ENCODE measurements at places on chromosomes 13 and 19.
A peak's percentile ranks its signal among the peaks of the same experiment; 100 is the strongest.

DNA sequence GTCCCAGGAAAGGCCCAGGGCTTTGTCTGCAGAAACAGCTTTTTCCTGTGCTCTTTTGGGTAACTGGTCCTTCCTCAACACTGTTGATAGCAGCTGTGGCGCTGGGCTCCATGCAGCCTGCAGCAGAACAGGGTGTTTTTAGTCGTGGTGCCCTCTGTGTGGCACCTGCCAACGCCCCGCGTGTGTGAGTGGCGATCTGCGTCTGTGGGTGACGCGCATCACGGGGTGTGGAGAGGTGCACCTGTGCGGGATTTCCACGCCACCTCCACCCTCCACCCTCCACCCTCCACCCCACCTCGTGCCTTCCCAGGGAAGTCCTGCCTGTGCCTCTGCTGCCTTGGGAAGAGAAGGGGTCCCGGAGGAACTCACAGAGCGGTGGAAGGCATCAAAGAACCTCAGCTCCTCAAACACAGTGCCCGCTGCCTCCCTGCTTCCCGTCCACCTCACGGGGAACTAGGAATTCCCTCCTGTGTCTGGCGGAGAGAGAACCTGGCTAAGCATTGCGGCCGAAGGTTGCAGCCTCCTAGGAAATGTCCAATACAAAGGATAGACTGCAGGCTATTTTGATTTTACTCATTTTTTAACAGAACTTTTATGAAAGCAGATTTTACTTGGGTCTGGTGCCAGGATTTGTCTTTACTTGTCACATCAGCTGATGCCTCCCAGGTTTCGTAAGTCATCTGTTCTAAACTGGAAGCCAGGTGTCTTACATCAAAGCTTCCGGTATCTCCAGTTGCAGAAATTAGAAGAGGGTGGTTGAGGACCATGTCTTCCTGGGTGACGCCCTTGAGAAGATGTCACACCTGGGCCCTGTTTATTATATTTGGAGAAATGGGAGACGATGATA, 84.0 kb downstream of the ATP11A start:
- DNase-seq, result no peak

- peak; percentile 60 for DNase-seq
These were observed 424.4 kb downstream of the FGF14 start for GRCh38 chr13:101977475-101977874.

DNA sequence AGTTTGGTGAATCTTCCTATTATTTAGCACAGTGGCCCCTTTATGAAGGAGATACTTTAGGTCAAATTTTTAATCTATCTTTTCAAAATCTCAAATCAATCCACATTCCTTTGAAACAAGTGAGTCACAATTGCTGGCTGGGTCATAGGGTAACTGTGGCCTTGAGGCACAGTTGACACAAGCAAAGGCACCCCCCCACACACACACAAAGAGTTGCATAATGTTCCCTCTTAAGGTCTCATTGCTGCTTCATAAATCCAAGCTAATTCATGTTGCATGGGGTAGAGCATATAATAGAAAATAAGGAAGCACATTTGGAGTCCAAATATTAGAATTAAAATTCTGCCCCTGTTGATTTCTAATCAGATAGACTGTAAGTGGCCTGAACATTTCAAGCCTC, 171.5 kb downstream of the DLEU7 start:
- DNase-seq, result no peak

DNA sequence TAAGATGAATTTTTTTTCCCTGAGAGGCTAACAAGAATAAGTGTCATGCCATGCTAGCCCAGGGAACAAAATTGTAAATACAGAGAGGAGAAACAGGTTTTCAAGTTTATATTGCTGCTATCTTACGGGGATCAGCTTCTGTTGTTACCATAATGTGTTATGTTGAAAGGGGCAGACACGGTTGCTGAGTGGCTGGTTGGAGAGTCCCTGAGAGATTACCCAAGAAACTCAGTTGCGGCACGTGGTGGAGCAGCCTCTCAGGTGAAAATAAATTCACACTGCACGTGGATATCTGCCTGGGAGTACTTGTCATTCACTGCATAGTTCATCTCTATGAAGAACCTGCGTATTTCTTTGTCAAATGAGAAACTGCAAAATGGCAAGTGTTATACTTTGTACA, 293.6 kb downstream of the TDRD3 start:
- DNase-seq, result no peak

- DNase-seq, result no peak
These were observed 26.4 kb upstream of the EIF3G start for GRCh38 chr19:10146142-10146541.

- DNase-seq, result no peak
These were observed 624.6 kb downstream of the GPC6 start for GRCh38 chr13:93851236-93851635.

- DNase-seq, result no peak
These were observed 28.5 kb downstream of the GSX1 start for GRCh38 chr13:27820524-27821482.

DNA sequence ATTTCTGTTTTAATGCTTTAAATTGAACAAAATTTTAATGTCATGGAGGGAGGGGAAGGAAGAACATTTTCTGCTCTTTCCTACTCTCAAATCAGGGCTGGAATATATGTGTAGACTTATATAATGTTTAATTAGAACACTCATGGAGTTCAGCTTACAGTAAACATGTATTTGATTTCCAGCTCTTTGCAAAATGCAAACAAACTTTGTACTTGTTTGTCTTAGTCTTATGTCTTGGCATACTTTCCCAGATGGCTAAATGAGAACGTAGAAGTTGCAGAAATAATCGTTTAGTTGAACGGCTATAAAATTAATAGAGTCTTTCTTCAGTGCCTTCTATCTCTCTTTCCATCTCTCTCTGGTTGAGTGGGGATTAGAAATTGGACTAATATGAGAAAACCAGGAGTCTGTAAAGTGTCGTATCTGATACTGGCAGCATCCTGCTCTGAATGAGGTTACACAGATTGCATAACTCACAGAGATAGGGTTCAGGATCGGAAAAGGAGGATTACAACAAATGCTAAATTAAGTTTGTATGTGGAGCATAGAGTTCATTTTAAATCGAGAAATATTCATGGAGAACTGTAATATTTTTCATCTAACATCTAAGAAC, 82.3 kb downstream of the FGF9 start:
- no peak for DNase-seq

GRCh38 chr19:47507924-47508553, 6.8 kb downstream of the NAPA start:
- DNase-seq, result peak; percentile 80

GRCh38 chr13:29937841-29938240, 87.4 kb upstream of the UBL3 start:
- peak; percentile 77 for DNase-seq

- DNase-seq, result peak; percentile 9
These were observed 4.1 kb downstream of the SWSAP1 start for GRCh38 chr19:11378319-11379189.

GRCh38 chr19:43636121-43636683, 3.4 kb downstream of the CADM4 start:
- DNase-seq, result no peak

GRCh38 chr19:52622261-52622660, 15.9 kb downstream of the ZNF83 start:
- DNase-seq, result no peak

GRCh38 chr13:35219021-35219420, 257.5 kb downstream of the MAB21L1 start:
- no peak for DNase-seq

- no peak for DNase-seq
These were observed 1.1 kb downstream of the SHISA2 start for GRCh38 chr13:26050568-26051230.

DNA sequence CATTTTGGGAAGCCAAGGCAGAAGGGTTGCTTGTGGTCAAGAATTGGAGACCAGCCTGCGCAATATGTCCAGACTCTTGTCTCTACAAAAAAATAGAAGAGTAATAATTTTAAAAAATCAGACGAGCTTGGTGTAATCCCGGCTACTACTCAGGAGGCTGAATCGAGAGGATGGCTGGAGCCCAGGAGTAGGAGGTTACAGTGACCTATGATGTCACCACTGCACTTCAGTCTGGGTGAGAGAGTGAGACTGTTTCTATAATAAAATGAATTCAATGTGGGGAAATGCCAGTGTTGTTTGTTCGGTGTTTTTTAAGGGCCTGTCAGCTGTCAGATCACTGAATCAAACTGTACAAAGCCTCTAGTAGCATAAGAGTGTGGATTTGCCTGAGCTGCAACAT, 1.2 kb upstream of the FBXL3 start:
- no peak for DNase-seq

DNA sequence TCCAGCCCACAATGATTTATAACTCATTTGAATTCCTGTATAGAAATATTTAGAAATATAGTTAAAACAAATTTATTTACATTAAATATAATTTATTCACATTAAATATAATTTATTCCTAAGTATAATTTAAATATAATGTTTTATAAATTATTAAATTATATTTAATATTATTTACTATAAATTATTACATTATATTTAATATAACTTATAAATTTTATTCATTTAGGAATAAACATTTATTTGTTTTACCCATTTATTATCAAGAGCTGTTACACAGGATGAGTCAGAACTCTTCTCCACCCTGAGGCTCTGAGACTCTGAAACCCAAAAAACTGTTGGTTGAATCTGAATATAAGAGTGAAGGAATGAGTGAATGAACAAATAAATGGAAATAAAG, 170.9 kb upstream of the OBI1 start:
- DNase-seq, result no peak

GRCh38 chr13:99926014-99926731, 45.4 kb downstream of the ZIC5 start:
- no peak for DNase-seq

GRCh38 chr13:30832845-30833332, 73.2 kb upstream of the MEDAG start:
- peak; percentile 35 for DNase-seq

GRCh38 chr13:101331731-101332130, 84.6 kb downstream of the NALCN start:
- DNase-seq, result no peak

DNA sequence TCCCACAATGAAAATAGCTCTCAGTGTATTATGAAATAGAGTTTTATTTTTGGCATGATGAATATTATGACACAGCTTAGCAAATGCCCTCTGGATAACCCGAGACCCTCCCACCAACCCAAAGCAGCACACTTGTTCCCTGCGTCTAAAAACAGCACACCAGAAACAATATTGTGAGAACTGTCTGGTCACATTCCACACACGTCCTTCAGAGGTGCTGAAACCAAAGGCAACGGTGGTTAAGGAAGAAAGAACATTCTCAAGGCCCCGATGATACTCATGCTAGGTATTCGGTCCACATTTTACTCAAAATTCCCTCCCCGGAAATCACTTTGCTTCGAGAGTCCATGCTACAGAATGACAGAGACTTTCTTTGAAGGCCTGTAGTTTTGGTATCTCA, 156.7 kb downstream of the SLC7A1 start:
- DNase-seq, result no peak

DNA sequence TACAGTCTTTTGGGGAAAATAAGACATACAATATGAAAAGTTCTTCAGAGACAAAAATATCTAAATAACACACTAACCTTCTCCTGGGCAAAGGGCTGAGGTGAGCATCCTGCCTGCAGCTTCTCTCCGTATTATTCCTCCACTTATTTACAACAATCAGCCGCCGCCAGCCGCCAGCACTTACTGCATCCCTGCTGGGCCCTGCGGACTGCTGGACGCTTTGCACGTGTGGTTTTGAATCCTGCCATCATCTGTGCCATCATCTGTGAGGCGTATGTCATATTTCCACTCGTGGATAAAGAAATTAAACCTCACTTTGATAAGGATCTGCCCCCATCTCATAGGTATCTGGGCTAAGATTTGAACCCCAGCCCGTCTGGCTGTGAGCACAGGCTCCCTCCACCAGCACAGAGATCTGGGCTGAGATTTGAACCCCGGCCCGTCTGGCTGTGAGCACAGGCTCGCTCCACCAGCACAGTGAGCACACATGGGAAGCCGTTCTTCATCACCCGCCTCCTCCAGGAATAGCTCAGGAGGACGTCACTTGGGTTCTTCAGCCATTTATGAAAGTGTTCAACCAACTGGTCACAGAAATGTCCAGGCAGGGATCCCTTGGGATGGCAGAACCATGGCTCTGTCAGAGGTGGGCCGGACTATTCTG, 35.2 kb upstream of the TUBGCP3 start:
- DNase-seq, result no peak

DNA sequence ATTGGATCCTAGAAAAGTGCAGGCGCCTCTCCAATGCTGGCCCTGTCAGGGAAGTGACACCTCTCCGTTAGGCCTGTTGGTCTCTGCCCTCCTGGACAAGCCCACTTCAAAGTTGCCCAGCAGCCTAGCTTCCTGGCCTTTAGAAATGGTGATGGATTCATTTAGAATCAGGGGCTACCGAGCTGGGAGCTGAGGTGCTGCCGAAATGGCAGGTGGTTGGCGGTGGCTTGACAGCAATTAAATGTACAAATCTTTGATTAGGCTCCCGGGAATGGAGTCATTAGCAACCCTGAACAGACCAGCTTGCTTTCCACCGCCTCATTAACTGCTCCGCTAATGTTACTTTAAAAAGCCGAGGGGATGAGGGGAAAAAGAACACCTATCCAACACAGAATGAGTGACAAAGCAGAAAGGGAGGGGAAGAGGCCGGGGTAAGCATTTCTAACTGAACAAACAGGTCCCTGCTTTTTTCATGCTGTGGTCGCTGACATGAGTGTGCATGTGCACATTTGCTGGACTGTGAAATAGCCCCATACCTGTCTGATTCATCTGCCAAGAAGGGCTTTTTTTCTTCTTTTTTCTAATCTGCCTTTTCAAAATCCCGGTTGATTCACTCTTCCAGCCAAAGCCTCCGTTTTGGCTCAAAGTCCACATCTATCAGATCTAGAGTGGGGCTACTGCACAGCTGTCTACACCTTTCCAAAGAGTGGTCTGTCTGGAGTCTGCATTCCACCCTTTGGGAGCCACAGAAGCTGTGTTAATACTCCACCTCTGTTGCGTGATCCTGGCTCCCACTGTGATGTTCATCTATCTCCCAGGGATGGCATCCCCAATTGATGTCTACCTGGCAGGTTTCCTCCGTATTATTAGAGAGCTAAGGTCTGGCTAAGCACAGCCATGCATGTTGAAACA, 431.9 kb downstream of the COG6 start:
- DNase-seq, result peak; percentile 97

DNA sequence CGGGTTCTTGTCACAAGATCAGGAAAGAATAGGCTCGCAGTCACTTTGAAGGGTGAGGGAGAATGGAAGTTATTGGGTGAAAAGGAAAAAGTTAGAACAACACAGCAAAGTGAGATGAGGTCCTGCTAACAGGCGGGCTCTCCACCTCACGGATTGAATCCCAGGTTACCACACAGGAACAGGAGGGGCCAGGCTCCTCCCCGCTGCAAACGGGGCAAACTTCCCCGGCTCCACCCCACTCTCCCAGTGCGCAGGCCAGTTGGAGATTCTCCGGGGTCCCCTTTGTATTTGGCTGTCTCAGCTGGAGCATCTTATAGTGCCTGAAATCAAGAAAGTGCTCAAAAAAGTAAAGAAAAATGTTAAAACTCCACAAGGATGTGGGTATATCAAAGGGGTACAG, 78.3 kb upstream of the IPO5 start:
- no peak for DNase-seq
